Neural progenitor cell (in vitro differentiated cells): ENCODE measurements at places on chromosomes 4 and X. TPM values are rescaled to one million over a fixed set of nuclear protein-coding genes. Genes with fewer than 3 reads are reported as not detected.
A peak's percentile ranks its signal among the peaks of the same experiment; 100 is the strongest.

DNA sequence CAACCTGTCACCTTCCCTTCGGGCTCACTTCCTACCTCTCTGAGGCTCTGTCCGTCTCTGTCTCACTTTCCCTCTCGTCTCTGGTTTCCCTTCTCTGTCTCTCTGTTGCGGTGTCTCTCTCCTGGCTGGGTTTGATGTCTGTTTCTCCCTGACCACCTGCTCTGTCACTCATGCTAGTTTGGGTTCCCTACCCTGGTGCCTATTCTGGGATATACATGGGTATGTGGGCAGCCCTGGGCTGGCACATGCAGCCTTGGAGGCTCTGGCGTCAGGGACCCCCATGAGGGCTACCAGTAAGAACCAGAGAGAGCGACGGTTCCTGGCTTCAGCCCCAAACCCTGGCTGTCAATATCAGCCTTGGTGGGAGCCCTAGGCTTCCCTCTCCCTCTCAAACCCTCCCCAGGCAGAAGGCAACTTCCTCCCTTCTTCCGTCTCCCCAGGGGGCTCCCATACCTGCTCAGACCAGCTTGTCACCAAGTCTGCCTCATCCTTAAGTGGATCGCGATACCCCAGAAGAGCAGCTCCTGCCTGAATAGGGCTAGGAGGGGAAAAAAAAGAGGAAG is 314 bp downstream of the DNASE1L1 start:
- no peak for DNase-seq

DNA sequence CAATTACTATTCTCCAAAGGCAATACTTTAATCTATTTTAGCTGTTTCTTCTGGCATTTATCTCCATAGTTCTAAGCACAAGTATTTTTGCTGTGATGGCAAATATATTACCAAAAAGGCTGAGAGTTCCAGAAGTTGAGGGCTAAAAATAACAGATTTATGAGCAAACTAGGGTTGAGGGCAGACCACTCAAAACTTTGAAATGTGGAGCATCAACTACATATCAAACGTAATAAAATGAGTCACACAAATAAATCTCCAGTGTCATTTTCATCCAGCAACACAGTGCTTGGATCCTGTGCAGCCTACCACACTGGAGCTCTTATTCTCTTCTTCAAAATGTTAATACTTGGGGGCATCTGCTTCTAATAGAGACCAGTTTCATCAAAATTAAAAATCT is 163.9 kb downstream of the HS3ST1 start:
- no peak for DNase-seq

- DNase-seq: no peak
Measured at GRCh38 chr4:88725143-88725542, 27.5 kb upstream of the NAP1L5 start.

- peak; percentile 94 for DNase-seq
Measured at GRCh38 chrX:72181178-72182125, at the start of gene PIN4. PIN4 (plus strand) TSS chrX:72181757; CDS start chrX:72181786, 29 bp downstream.

DNA sequence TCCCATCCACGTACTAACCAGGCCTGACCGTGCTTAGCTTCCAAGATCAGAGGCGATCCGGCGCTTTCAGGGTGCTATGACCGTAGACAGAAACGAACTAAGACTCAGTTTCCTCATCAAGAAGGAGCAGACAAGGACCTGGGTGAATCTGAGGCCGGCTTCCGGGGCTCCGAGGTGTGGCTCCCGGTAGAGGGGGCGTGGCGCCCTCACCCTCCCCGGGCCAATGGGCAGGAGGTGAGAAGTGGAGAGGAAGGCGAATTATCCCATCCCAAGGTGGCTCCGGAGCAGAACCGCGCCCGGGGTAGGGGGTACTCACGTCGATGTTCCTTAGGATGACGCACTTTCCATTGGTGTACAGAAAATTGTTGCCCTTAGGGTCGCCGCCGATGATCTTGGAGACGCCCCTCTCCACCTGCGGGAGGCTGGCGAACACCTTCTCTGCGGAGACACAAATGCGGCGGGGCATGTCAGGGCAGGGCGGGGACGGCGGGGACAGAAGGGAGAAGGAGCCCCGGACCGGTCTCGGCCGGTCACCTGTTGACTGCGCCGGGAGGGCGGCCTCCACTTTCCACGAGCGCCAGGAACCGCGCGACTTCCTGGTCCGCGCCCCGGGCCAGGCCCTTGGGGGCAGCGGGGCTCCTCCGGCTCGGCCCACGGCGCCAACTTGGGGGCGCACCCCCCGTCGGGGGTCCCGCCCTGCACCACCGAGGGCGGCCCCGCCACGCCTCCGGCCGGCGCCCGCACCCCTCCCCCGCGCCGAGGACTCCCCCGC is 616 bp downstream of the WDR1 start:
- DNase-seq: peak; percentile 56

DNA sequence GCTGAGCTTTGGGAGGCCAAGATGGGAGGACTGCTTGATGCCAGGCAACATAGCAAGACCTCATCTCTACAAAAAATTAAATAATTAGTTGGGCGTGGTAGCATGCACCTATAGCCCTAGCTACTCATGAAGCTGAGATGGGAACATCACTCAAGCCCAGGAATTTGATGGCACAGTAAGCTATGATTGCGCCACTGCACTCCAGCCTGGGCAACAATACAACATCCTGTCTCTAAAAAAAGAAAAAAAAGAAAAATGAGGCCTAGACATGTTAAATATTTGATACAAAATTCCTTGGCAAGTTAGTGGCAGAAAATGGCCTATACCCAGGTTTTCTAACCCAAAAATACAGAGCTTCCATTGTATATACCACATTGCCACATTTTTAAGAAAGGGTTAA is 88.1 kb upstream of the MAB21L2 start:
- no peak for DNase-seq

KLHL5 gene
- total RNA-seq: 45.5 and 65.9 TPM in 2 replicates

RAI2 gene
- 0.59 TPM in 1 of 2 replicates, not detected in the other for total RNA-seq

MEPE gene
- not detected in 2 replicates for total RNA-seq

PPP4R3C gene
- not detected in 2 replicates for total RNA-seq

PLXNB3 gene
- 0.25 and 0.71 TPM in 2 replicates for total RNA-seq
